ENCODE measurements at places on chromosomes 1 and 21.

- no peak for DNase-seq
Measured at GRCh38 chr1:51484591-51484990, 34.5 kb downstream of the EPS15 start.

DNA sequence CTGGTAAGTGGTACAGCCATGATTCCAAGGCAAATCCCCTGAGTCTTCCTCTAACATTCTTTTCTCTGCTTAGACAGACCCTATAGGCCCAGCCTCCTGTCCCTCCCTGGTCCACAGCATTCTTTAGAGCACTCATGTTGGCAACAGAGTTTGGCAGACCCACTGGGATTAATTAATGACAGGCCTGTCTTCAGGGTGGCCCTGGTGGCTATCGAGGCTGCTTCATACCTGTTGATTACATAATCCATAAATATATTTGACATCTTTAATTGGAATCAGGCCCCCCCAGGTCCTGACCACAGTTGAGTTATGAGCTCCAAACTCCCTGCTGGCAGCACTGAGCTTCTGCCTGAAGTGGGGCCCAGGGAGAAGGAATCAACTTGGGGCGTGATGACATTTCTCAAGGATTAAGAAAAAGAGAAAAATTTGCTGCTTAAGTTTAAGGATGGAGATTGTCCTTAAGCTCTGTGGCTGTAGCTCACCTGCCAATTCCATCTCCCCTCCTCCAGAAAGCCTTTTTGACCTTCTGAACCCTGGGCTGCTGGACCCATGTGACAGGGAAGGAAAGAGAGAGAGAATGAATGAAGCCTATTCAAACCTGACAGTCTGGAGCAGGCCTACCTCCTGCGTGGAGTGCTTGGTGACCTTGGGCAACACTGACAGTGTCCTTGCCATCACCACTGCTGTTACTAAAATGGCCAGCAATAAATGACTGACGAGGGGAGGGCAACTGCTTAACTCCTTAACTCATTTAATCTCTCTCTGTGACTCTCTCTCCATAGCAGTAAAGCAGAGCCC lies 156.6 kb downstream of the TRABD2B start:
- no peak for DNase-seq

DNA sequence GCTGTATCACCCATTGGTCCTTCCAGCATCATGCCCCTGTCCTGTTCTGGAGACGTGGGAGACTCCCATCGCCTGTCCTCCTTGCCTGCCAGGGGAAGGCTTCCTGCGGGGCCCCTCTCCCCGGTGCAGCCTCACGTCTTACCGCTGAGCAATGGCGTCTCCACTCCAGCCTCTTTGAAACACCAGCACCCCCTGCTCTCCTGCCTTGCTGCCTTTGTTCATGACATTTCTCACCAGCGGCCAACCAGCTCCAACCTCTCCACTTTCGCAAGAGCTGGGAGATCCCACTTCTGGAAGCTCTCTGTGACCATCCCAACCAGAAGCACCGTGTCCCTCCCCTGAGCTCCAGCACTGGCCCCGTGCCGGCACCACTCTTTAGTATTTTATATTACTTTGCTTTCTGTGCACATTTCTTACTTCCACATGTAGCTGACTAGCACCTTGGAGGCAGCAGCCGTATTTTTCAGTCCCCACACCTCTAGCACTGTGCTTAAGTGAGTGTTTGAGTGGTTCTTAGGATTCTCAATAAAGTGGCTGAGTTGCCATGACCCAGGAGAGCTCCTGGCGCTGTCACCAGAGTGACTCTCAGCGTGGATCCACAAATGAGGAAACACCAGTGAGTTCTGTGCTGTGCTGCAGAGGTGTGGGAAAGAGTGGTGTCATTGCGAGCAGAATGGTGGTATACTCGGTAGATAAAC lies 83.5 kb downstream of the ATP5PO start:
- DNase-seq, result no peak

DNA sequence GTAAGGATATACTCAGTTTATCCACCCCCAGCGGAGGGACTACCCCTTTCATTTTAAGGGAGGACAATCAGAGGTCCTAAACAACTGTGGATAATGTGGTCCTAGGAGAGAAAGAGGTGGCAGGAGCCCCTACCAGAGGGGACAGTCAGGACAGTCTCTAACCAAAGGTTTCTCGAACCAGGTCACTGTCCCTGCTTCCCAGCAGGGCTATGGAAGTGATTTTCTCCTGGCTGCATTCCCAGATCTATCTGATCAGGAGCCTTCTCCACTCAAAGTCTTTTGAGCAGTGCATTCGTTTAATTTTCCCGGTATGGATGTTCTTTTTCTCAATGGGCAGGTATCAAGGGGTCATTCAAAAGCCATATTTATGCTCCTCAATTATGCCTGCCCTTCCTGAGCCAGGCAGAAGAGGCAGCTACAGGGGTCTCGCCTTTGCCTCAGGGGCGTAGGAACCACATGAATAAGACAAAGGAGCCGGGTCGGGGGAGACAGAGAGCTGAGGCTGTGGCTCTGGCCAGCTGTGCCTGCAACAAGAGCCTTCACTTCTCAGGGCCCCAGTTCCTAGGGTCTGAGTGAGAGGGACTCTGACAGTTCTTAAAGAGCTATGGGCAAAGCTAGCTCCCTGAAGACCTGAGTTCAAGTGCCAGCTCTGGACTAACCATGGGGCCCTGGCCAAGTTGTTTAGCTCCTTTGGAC lies 62.5 kb upstream of the DMRTB1 start:
- no peak for DNase-seq

DNA sequence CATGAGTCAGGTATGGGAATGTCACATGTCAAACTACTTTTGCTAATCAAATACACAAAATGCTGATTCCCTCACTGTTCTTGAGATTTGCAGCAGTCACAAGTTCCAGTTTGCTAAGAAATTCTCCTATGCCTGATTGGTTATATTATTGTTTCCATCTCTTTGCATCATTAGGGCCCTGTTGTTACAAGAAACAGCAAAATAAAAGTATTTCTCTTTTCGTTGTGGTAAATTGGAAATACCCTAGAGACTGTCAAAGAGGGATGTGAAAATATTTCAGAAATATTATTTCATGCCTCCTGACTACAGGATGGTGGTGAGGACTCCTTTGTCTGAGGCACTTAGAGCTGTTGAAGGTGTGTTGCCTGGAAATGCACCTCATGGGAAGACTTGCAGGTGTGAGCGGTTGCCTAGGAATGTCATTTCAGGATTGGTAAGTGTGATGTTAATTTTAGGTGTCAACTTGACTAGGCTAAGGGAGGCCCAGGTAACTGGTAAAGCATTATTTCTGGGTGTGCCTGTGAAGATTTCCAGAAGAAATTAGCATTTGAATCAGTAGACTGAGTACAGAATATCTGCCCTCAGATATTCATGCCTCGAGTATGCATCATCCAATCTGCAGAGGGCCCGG lies 117.4 kb downstream of the ROR1 start:
- DNase-seq, result no peak

- DNase-seq, result peak; percentile 89
Measured at GRCh38 chr1:204887846-204888245, 17.2 kb downstream of the NFASC start.

- DNase-seq, result no peak
Measured at GRCh38 chr1:94434365-94435045, 16.3 kb downstream of the ABCD3 start.

DNA sequence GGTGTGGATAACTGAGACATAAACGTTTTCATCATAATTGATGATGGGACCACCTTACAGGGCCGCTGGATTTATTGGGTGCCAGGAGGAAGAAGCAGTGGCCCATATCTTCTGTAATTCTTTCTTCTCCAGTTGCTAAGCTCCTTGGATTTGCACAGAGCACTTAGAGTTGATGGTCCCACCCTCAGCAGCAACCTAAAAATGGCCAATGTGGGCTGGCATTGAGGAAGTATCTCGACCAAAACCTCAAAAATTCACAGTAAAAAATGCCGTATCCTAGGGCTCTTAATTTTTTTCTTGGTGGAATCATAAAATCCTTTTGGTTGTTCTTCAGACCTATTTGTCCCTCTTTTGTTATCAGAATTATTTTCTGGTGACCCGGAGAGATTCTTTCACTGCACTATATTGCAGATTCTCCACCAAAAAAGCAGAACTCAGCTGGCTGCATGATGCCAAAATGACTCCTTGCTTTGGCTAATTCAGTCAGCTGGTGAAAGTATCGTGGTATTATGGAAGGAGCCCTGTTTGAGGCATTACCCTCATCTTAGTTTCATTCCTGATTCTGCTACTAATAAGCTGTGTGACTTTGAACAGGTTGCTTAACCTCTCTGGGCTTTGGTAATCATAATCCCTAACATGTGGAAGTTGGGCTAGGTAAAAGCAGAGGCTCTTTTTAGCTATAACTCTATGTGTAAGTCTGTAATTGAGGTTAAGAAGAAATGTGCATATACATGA lies 27.6 kb downstream of the KIRREL1 start:
- no peak for DNase-seq

DNA sequence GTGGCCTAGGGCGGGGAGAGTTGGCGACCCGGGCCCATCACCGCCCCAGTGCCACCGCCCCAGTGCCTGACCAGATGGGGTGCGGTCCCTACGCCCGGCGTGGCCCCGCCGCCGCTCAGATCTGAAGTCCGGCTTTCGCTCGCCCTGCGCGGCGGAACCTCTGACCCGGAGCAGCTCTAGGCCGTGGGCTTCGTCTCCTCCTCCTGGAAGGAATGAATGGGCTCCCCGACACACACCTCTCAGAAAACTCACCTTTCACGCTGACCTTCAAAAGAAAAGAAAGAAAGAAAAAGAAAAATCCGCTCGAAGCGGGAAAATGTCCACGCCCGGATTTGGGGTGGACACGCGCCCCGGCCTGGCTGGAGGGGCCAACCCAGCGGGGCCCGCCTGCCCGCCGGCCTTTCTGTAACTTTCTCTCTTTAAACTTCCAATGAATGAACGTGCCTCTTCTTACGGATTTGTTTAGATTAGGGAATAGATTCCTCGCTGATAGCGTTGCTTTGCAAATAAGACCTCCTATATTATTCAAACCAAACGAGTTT lies 5.4 kb upstream of the SIM2 start:
- no peak for DNase-seq

DNA sequence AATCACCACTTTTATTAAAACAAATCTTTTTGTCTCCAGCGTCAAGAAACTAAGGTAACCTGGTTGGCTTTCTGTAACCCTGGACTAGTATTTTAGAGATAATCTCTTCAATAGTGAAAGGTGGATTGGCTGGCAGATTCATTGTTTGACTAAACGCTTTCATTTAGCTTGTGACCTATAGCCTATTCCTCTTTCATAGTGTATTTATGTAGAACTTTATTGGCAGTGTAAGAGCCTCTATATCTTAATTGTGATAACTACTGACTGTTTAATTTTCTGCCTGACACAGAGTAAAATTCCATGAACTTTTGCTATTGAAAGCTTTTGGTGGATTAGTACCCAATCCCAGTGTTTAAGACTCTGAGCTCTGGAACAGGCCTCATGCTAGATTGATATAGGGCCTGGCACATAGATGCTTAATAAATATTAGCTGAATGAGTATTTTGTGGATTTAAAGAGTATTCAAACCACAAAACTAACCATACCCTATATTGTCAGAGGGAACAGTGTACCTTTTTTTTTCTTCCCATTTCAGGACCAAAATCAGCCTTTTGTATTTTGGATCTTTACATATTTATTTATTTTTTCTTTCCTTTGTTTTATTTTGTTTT lies 34.8 kb downstream of the AK4 start:
- DNase-seq, result no peak

GRCh38 chr1:21289700-21290545 lies at the start of gene ECE1:
ECE1 (minus strand) TSS chr1:21290463; CDS start chr1:21290414, 49 bp downstream.
- no peak for DNase-seq

GRCh38 chr1:230292689-230293389 lies 133.3 kb downstream of the PGBD5 start:
- no peak for DNase-seq

- no peak for DNase-seq
Measured at GRCh38 chr1:225848030-225848955, 33.9 kb downstream of the TMEM63A start.

GRCh38 chr1:221748981-221749380 lies 7.1 kb upstream of the DUSP10 start:
- DNase-seq, result no peak

- peak; percentile 87 for DNase-seq
Measured at GRCh38 chr1:150364231-150365003, 470 bp downstream of the RPRD2 start.

DNA sequence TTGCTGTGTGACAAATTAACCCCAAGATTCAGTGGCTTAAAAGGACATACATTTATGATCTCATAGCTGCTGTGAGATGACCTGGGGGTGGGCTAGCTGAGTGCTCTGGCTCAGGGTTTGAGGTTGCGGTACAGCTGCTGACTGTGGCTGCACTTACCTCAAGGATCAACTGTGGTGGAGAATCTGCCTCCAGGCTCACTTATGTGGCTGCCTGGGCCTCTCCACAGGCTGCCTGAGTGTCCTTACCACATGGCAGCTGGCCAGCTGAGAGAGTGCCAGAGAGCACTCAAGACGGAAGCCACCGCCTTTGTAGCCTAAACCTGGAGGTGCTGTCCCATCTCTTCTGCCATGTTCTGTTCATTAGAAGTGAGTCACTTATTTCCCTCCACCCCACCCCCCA lies 5.7 kb downstream of the LRRC71 start:
- DNase-seq, result peak; percentile 80

DNA sequence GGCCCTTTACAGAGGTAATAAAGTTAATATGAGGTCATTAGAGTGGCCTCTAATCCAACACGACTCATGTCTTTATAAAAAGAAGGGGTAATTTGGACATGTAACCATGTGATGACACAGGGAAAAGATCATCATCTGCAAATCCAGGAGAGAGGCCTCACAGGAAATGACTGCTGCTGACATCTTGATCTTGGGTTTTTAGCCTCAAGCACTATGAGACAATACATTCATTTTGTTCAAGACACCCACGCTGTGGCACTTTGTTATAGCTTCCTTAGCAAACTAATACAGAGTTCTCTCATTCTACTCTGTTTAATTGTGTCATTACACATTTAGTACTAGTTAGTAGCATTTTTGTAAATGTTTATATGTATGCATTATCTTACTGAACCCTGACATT lies 64.0 kb upstream of the RUNX1 start:
- no peak for DNase-seq

DNA sequence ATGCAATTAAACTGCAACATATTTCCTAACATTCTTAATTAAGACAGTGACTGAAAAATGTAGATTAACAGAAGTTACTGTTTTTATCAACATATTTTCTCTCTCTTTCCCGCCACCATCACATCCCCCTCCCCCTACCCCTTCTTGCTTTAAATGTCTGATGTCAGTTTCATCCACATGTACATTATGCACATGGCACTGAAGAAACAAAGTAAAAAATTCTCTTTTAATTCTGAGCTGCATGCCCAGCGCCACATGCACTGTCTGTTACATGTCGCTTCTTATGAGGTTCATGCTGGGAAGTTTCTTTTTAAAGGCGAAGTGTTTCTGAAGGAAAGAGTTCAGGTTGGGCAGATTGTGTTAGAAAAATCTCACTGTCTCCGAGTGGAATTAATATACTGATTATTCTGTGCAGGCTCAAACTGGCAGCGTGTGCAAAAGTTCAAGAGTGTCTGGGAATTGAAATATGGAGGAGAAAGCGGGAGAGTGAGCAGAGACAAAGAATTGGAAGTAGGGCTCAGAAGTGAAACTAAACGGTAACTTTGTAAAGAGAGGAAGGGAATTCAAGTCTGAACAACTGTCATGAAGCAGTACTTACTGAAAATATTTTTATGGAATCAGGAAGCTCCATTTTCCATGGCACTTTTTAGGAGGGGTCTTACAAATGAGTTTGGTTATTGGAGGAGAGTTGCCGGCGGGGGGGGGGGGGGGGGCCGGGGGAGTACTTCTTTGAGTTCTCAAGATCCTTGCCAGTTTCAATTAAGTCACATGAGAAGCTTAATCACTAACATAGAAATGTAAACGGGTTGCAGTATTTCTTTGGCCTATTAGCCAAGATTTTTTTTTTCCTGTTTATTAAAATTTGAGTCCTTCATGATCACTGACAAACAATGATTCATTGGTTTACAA lies 217.6 kb downstream of the SDCCAG8 start:
- DNase-seq, result no peak

GRCh38 chr1:233025157-233025556 lies 74.7 kb downstream of the NTPCR start:
- DNase-seq, result peak; percentile 71

All from BE2C (cell line).